Midbrain (tissue), 1 donor: ENCODE measurements at places on chromosomes 11 and 22.

DNA sequence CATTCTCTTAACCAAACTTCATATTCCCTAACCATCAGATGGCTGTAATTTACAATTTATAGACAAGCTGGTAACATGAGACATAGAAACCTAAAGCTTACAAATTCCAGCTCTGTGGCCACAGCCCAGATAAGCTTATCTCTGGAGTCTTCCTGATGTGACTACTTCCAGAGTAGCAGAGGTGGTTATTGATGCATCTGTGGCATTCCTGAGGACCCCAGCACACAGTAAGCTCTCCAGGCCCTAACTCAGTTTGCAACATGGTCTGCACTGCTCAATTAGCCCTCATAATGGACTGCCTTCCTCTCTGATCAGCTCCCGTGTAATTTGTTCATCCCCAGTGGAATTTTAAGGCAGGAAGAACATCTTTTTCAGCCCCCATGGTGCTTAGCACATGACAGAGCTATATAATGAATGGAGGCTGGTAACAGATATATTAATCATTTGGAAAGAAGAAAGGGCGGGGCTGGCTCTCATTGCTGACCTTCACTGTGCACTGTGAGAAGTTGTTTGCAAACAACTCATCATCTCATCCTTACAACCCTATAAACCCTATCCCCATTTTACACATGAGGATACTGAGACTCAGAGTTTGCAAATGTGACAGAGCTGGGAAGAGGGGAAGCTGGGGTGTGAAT, 30.1 kb upstream of the KCNJ11 start:
- DNase-seq = no peak

DNA sequence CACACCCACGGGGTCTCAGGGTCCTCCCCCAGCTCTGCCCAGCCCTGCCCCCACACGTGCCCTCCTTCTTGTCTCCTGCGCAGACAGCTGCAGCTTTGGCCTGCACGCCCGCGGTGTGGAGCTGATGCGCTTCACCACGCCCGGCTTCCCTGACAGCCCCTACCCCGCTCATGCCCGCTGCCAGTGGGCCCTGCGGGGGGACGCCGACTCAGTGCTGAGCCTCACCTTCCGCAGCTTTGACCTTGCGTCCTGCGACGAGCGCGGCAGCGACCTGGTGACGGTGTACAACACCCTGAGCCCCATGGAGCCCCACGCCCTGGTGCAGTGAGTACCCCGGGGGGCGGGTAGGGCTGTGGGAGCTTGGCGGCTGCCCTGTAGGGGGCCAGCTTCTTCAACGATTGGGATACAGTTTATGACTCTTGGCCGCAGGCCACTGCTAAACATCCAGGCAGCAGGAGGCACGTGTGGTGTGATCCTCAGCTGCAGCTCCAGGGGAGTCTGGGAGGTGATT, 30.8 kb downstream of the ST14 start:
- no peak for DNase-seq

GRCh38 chr11:58609723-58610122, 12.7 kb upstream of the CNTF start:
- DNase-seq = no peak

DNA sequence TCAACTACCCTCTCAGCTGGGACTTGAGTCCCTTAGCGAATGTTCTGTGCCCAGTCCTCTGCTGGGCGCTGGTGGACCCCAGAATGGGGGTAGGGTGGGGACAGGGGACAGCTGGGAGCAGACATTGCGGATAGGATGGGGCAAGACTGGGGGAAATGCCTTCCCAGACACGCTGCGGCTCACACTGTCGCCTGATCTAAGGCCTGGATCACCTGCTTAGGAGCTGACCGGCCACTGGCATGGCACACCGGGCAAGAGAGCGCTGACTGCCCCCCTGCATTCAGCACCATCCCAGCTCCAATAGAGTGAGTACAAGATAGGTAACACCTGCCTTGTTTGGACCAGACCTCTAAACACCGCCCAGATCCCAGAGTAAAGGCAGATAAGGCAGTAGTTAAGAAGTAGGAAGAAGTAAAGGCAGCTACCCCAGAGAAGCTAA, 1.4 kb downstream of the ARVCF start:
- no peak for DNase-seq

DNA sequence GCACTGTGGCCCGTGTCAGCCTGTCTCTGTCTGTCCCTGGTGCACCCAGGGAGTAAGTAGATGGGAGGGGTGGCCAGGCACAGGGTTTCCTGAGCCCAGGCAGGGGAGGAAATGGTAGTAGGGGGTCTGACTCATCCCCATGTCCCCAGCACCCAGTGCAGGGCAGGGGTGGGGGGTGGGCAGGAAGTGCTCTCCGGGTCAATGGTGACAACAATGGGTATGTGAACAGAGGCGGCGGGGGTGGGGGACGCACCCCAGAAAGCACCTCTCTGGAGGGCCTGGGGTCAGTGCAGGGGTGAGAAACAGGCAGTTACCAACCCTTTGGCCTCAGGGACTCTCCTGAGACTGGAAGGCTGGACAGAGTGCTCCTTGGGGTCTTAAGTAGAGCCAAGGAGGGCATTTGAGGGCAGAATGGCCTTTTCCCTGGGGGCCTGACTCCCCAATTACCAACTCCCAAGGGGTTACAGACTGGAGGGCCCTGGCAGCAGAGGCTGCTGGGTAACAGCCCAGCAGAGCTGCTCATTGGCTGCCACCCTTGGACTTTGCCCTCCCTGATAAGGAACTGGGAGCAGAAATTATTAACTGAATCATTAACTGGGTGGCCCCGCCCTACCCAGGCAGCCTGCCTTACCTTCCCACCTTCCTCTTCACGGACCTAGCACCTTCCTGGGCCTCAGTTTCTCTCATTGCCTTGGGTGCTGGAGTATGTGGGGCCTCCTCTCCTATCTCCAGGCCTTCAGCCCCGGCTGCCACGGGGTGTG, 4.2 kb downstream of the MYRF start:
- no peak for DNase-seq

DNA sequence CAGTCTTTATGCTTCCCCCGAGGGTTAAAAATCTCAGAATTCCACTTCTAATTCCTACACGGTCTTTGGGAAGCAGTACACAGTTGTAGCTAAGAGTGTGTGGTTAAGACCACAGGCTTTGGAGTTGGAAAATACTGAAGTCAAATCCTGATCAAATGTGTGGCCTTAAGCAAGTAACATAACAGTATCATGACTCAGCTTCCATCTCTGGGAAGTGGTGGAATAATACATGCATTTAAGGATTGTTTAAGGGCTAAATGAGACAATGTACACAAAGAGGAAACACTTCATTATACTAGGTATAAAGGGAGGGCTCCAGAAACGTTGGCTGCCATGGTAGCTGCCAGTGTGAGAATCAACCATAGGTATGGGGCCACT, 71.5 kb downstream of the FAT3 start:
- DNase-seq = no peak

DNA sequence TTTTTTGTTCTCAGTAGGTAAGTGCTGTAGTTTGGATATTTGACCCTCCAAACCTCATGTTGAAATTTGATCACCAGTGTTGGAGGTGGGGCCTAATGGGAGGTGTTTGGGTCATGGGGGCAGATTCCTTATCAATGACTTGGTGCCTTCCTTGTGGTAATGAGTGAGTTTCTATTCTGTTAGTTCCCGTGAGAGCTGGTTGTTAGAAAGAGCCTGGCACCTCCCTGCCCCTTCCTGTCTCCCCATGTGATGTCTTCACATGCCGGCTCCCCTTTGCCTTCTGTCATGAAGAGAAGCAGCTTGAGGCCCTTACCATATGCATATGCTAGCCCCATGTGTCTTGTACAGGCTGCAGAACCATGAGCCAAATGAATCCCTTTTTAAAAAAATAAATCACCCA, 138.3 kb downstream of the TMEM135 start:
- DNase-seq = no peak

DNA sequence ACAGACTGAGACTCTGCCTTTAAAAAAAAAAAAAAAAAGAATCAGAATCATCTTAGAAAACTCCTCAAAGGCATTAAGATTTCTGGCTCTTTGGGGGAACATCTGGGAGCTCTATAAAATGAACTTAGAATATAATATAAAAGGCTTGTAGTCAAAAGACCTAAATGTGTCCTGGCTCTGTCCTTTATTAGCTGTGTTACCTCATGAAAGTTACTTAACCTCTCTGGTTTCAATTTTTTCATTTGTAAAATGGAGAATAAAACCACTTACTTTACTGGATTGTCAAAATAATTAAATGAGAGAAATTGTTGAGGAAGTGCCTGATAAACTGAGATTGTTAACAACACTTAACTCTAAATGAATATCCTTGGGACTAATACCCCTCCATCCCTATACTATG, 81.8 kb downstream of the FAM168A start:
- no peak for DNase-seq

GRCh38 chr22:31504282-31504681, 7.9 kb downstream of the SFI1 start:
- DNase-seq = no peak

- no peak for DNase-seq
Measured at GRCh38 chr11:80388536-80388935, 947.7 kb upstream of the TENM4 start.

DNA sequence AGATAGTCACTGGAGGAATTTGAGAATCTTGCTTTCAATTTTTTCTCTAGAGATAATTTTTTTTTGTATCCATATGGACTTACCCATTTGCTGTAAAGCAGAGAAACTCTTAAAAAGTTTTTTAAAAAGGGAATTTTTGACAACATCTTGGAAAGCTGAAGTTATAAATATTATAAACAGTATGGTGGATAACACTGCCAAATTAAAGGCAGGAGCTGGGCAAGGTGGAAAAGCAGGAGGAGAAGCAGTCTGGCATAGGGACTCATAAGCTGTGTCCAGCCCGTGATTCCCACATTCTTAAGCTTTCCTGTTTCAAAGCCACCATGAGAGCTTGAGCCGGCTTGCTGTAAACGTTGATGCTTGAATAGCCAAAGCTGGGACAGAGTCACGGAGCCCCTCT, 149.5 kb downstream of the NAV2 start:
- no peak for DNase-seq

GRCh38 chr22:38111925-38112355, 1.5 kb upstream of the BAIAP2L2 start:
- DNase-seq = no peak

- no peak for DNase-seq
Measured at GRCh38 chr22:20430720-20431510, 6.7 kb downstream of the SCARF2 start.

GRCh38 chr11:14892577-14892976, 546 bp upstream of the CYP2R1 start:
- no peak for DNase-seq

DNA sequence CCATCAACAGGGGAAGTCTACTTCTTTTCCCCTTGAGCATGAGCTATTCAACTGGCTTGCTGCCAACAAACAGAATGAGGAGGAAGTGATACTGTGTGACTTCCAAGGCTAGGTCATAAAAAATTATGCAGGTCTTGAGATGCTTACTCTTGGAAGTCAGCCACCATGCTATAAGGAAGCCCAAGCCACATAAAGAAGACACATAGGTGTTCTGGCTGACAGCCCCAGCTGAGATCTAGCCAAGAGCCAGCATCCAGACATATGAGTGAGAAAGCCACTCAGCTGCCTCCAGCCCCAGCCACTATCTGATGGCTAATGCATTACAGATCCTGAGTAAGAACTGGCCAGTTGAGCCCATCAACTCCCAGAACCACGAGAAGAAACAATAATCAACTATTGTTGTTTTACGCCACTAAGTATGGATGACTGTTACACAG, 31.0 kb upstream of the PPP2R1B start:
- no peak for DNase-seq

GRCh38 chr11:117193130-117194020, 5.8 kb upstream of the TAGLN start:
- DNase-seq = no peak

- DNase-seq = no peak
Measured at GRCh38 chr11:60785136-60785535, at the start of gene MS4A10. Gene MS4A10, plus strand, starts transcription at chr11:60785333. Its CDS starts 5,003 bp downstream, at chr11:60790336.

- no peak for DNase-seq
Measured at GRCh38 chr11:69582756-69583467, 58.0 kb upstream of the CCND1 start.

DNA sequence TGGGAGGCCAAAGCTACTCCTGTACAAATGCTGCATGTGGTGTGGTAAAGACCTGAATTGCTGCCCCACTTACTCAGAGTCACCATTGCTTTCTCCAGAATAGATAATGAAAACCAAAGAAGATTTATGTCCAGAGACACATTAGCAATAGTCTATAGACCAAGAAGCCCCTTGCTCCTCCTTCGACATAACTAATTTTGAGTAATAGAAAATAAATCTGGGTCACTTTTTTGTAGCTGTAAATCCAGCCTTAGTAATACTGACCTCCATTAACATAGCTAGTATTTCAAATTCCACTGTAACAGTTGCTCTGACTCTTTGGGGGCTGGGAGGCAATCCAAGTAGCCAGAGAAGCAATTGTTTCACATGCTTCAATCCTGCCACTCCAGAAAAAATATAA, 145.9 kb downstream of the MAML2 start:
- peak; percentile 21 for DNase-seq

DNA sequence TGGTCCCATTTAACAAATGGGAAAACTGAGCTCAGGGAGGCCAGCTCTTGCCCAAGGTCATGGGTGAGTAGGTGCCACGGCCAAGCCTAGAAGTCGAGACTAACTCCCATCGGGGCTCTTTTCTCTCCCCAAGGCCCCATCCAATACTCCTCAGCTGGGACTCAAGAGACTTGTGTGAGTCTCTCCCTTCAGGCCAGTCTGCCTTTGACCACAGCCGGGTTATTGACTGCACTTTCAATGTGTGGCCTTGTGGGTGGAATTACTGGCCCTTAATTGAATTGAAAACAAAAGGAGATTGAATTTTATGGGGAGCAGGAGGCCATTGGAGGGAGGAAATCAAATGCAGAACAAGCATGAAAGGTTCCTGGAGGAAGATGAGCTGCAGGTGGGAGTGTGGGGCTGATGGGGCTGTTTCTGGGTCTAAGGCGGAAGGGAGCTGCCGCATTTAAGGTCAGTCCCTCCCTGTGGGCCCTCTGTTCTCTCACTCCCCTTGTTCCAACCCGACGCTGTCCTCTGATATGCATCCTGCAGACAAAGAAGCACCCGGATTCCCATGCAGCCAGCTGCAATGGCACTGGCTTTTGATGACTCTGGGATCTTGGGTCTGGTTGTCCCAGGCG, 552.8 kb downstream of the MIAT start:
- DNase-seq = no peak

DNA sequence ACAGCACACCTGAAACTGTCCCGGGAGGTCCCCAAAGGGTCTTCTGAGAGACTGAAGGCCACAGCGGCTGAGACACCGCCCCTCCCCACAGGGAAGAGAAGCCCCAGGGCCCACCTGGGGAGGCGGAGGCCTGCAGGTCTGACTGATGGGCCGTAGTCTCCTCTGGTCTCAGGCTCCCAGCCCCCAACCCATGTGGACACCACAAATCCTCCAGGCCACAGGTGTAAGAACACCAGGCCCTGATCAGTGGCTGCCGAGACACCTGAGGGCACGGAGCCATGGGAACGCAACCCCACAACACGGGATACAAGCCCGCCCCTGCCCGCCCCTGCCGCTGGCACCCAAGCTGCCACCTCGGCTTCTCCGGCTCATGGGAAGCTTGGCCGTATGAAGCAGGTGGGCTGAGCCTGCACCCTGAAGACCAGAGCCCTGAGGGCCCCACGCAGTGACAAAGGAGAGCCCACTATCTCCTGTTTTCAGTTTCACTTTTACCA, 46.3 kb downstream of the BRD1 start:
- DNase-seq = no peak
